Activated naive CD4-positive, alpha-beta T cell treated with Interleukin-2 at 50 U/mL for 16 hours (primary cell): ENCODE measurements at places on chromosomes 13 and 19.

DNA sequence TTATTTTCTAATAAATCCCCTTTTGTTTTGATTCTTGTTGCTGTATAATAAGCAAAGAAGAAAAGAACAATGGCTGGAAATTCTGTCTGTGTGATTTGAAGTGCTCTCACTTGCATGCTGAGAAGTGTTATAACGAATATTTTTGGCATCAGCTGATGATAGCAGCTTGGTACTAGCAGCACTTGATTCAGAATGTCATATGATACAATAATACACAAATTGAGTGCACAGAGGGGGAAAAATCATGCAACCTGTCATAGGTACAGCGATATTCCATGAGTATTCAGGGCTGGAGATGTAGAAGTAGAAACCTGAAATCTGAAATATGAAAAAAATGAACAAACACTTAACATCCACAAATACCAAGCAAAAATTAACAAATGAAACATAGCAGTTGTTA lies 108.1 kb downstream of the FGF14 start:
- no peak for DNase-seq

DNA sequence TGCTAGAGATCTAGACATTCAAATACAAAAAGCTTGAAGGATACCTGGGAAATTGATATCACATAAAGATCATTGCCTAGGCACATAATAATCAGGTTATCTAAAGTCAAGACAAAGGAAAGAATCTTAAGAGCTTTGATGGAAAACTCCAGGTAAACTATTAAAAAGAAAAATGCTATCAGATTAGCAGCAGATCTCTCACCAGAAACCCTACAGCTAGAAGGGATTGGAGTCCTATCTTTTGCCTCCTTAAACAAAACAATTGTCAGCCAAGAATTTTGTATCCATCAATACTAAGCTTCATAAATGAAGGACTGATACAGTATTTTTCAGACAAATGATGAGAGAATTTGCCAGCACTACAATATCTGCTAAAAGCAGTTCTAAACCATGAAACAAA lies 682.4 kb upstream of the ATXN8OS start:
- DNase-seq, result no peak

DNA sequence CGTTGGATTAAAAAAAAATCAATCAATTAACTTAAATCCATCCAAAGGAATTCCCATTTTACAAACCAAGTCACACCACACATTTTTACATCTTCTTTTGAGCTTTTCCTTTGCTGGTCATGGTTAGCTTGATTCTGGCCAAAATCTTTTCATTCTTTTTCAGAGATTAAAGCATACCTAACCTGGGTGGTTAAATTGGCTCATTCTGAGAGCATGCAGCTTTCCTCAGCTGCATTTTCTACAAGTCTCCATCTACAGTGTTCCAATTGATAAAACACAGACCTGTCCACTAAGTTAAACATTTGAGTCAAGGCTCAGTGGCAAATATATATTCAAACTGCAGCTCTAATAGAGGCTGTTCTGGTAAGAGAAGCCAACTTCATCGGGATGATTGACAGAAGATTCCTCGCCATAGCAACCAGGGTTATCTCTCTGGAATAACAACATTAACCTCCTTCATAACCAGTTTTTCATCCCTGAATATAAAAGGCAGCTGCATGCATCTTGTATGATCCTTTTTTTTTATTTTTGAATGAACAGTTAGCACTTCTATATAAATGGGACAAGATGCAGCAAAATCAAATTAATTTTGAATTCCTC lies 106.2 kb downstream of the DNAJC15 start:
- no peak for DNase-seq

GRCh38 chr13:62176051-62176450 lies 760.4 kb upstream of the PCDH20 start:
- no peak for DNase-seq

- no peak for DNase-seq
Observed at GRCh38 chr19:15358918-15359317, 20.7 kb downstream of the AKAP8 start.

DNA sequence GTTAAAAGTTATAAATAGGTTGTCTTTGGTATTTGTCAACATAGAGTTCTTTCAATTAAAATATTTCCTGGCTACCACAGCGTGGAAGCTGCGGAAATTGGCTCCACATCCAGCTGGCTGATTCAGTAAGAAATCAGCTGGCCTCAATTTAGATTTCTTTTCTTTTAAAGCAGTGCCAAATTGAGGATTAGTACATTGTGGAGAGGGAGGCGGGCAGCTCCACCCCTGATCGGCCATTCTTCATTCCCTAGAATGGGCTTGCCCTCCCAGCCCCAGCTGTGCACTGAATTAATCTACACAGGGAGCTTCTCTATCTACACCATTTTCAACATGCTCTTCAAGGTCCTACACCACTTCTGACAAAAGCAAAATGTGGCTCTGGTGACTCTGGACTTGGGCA lies 624.8 kb downstream of the DACH1 start:
- DNase-seq, result no peak

DNA sequence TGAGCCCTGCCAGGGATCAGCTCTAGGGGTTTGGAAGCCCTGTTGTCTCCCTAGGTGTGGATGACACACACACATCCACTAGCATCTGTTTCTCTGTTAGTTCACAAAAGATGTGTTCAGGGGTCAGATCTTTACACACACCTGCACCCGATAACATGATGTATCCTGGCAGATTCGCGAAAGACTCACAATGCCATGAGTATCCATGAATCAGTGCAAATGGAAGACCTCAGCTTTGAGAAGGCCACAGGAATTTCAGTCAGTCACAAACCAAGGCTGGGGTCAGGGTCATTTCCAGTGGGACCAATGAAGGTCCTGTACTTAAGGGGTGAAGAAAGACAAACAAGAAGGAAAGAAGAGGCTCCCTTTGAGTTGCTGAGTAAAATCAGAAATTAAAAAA lies 898.2 kb downstream of the UQCRFS1 start:
- DNase-seq, result no peak

DNA sequence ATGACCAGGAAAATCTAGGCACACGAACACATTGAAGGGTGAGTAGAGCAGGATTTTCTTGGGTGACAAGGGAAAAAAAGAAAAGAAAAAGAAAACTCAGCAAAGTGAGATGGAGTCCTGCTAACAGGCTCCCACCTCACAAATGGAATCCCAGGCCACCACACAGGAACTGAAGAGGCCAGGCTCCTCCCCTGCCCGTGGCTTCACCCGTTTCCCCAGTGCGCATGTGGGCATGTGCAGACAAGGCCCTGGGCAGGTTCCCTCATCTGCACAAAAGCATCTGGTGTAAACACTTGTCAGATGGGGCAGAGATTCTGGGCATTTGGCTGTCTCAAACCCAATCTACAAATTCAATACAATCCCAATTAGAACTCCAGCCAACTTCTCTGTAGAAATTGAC lies 24.5 kb downstream of the CFAP97D2 start:
- peak; percentile 23 for DNase-seq

- DNase-seq, result peak; percentile 69
Observed at GRCh38 chr13:50365408-50366391, 350.5 kb downstream of the KCNRG start.

DNA sequence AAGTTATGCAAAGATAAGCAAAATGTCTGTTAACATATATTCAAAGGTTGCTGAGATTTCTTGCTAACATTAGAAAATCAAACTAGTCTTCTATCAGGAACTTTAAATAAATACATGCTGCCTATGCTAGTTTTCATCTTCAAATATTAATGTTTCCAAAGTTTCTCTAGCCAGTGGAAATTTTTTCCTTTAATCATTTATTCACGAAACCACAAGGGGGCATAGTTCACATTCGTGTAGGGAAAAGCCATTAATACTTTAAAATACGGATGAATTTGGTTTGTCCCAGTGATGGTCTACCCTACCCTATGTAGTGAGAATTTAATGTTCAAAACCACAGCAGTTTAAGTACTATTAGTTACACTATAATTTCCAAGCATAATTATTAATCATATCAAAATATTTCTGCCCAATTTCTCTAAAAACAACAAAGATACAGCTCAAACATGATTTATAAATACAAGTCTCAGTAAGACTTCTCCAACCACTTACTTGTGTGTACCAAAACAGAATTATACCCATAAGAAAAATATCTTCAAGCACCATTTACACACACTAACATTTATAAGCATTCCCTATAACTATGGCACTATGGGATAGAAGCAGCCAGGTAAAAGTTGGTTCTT lies 16.2 kb downstream of the NUFIP1 start:
- DNase-seq, result no peak

- peak; percentile 66 for DNase-seq
Observed at GRCh38 chr19:19459707-19460251, 54.3 kb downstream of the GATAD2A start.

- DNase-seq, result no peak
Observed at GRCh38 chr19:5934774-5935472, 20.9 kb downstream of the CAPS start.

DNA sequence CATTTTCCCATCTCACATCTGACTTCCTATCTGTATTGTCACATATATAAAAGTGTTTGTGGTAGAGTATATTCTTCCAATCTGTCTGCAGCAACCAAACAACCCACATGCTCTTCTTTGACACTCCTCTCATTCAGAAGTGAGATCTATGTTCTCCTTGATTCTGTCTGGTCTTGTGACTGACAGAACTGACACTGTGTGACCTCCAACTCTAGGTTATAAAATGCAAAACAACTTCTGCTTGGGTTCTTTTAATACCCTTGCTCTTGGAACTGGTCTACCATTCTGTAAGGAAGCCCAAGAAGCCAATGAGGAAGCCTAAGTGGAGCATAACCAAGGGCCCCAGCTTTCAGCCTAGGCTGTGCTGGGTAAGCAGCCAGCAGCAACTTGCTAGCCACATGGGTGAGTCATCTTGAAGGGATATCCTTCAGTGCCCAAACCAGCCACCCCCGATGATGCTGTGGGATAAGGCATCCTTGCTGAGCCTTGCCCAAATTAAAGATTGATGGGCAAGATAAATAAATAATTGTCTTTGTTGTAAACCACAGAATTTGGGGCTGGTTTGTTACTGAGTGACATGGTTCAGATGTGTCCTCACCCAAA lies 18.4 kb upstream of the ITM2B start:
- peak; percentile 18 for DNase-seq

DNA sequence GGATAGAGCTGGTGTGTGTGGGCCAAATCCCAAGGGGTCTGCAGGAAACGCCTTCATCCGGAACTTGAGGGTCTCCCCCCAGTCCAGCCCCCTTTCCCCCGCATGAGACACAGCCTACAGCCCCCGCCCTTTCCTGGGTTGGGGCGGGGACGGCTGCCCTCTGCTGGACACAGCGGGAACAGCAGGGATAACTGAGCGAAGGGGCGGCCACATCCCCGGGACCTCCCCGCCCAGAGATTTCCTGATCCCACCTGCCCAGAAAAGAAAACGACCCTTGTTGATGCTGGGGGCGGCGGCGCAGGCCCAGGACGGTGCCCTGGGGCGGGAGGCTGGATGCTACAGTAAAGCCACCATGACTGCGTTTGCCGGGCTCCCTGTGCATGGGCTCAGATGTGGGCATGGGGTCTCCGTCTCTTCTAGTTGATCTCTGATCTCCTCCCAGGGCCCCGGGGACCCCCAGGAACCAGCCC lies 14.2 kb downstream of the ONECUT3 start:
- peak; percentile 67 for DNase-seq

GRCh38 chr13:45336025-45336800 lies 4.8 kb downstream of the TPT1 start:
- DNase-seq, result no peak

DNA sequence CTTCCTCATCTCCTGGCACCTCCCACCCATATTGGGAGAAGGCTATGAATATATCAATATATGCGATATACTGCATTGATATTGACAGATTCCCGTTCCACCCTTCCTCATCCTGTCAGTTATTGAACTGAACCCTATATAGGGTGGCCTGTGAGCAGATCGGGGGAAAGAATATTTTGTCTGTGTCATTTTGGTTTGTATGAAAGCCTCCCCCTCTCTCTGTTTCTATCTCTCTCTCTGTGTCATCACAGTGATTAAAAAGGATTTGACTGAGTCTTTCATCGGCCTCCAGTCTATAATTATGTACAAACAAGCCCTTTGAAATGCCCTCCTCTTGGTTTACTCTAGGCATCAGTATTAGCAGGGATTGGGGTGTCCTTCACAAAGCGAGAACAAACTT lies 35.7 kb downstream of the RASL11A start:
- DNase-seq, result no peak

GRCh38 chr13:106867249-106867648 lies 299.3 kb upstream of the ARGLU1 start:
- DNase-seq, result no peak

DNA sequence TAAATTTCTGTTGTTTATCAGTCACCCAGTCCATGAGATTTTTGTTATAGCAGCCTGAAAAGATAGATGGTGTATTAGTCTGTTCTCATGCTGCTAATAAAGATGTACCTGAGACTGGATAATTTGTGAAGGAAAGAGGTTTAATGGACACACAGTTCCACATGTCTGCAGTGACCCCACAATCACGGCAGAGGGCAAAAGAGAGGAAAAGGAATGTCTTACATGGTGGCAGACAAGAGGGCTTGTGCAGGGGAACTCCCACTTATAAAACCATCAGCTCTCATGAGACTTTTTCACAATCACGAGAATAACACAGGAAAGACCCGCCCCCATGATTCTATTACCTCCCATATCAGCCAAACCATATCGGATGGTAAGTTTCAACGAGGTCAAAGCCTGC lies 309.2 kb downstream of the LIG4 start:
- DNase-seq, result no peak

DNA sequence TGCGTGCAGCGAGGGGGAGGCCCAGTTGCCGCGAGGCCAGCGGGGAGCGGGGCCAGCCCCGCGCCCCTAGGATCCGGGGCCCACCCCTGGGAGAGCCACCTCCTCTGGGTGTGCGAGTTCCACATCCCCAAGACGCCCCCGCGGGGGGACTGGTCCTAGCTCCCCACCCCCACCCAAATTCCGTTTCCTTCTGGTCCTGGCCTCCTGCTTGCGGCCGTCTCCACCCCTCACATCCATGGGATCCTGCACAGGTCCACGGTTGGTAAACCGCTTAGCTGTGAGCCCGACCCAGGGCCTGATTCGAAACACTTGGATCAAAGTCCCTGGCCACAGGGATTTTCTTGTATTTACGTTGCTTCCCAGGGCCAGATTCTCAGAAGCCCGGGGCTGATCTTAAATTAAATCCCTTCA lies 324 bp upstream of the FBXO17 start:
- DNase-seq, result no peak

- DNase-seq, result no peak
Observed at GRCh38 chr19:56611288-56611687, 16.2 kb downstream of the ZNF71 start.

- peak; percentile 62 for DNase-seq
Observed at GRCh38 chr19:35468637-35469036, 20.6 kb downstream of the FFAR2 start.
